ENCODE measurements at places on chromosomes 7 and 10. TPM values are rescaled to one million over a fixed set of nuclear protein-coding genes. Genes with fewer than 3 reads are reported as not detected.

Gene EPHB6
- 6.5 TPM for total RNA-seq

Gene DRGX
- total RNA-seq: not detected

Gene ASAH2
- total RNA-seq: 7.3 TPM

Gene CRPPA
- 1.1 TPM for total RNA-seq

Gene MARVELD1
- 30.7 TPM for total RNA-seq

Gene CYP2C19
- total RNA-seq: not detected

Gene ABI1
- total RNA-seq: 35.9 TPM

Gene PDCD11
- total RNA-seq: 17.9 TPM

Gene POP7
- total RNA-seq: 28.7 TPM

Gene CALY
- not detected for total RNA-seq

Gene HYAL4
- total RNA-seq: not detected

Gene ZNF804B
- total RNA-seq: not detected

Gene ATOH7
- not detected for total RNA-seq

Gene UPK3B
- not detected for total RNA-seq

Gene PPIF
- total RNA-seq: 44.6 TPM

Gene MNX1
- not detected for total RNA-seq

Gene MAP3K8
- 28.8 TPM for total RNA-seq

Gene TCAF2
- total RNA-seq: 12.3 TPM

Gene LLCFC1
- not detected for total RNA-seq

Gene CADPS2
- total RNA-seq: 10.5 TPM

Gene ZKSCAN5
- 7.5 TPM for total RNA-seq

Gene LRWD1
- total RNA-seq: 13.9 TPM

Gene GPR15LG
- total RNA-seq: not detected

Gene PNLIP
- total RNA-seq: not detected

Gene NAT16
- total RNA-seq: not detected

Gene CCDC136
- total RNA-seq: 0.18 TPM

Gene OR2A5
- not detected for total RNA-seq

Gene GPR85
- total RNA-seq: not detected

Gene CDC14C
- total RNA-seq: not detected

Gene OR13A1
- total RNA-seq: not detected

Gene TBX20
- total RNA-seq: 49.5 TPM

Gene ENO4
- total RNA-seq: not detected

Gene TMEM270
- total RNA-seq: not detected

Gene LRRTM3
- not detected for total RNA-seq

Gene TMEM176B
- total RNA-seq: not detected

Gene CD36
- total RNA-seq: 0.18 TPM

Gene CYP3A7
- not detected for total RNA-seq

Gene TMEM213
- total RNA-seq: not detected

Gene USP6NL
- total RNA-seq: 13.4 TPM

Gene ASB13
- 9.4 TPM for total RNA-seq

Gene IL2RA
- total RNA-seq: not detected

Gene CRYGN
- total RNA-seq: not detected

Gene C10orf143
- not detected for total RNA-seq

Gene SRRM3
- 4.7 TPM for total RNA-seq

Gene AIFM2
- 12.1 TPM for total RNA-seq

Gene NPSR1
- total RNA-seq: not detected

Gene OR9A2
- total RNA-seq: not detected

Gene KMT2E
- total RNA-seq: 30.9 TPM

Gene FLNC
- 131 TPM for total RNA-seq

All from cardiac atrium fibroblast (primary cell).